ENCODE measurements at places on chromosomes 2 and 18.

- DNase-seq = no peak
These were observed 42.3 kb upstream of the CTDP1 start for GRCh38 chr18:79637181-79637920.

GRCh38 chr2:23246992-23247683 lies 137.8 kb upstream of the KLHL29 start:
- DNase-seq = no peak

DNA sequence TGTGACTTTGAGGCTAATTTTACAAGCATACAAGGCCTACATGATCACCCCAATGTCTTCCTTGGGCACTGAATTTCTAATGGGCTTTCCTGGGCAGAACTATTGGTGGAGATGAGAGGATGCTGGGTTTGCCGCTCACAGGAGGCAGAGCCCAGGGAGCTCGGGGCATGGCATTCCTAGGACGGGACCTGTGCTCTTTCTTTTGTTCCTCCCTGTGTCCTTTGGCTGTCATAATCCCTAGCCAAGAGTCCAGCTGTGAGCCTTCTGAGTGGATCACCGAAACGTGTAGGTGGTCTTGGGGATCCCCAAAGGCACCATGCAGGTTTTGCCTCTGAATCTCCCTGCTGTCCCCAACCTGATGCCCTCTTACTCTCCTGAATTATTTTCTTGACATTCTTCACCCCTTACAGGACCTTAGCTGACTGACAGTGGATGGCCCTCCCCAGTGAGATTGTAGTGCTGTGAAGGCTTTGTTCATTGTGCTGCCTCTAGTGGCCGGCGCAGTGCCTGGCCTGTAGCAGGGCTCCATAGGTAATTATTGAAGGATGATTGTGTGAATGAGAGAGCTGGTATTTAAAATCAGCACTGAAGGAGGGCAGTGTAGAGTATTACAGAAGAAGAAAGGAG lies 221.9 kb downstream of the ZNF407 start:
- DNase-seq = no peak

DNA sequence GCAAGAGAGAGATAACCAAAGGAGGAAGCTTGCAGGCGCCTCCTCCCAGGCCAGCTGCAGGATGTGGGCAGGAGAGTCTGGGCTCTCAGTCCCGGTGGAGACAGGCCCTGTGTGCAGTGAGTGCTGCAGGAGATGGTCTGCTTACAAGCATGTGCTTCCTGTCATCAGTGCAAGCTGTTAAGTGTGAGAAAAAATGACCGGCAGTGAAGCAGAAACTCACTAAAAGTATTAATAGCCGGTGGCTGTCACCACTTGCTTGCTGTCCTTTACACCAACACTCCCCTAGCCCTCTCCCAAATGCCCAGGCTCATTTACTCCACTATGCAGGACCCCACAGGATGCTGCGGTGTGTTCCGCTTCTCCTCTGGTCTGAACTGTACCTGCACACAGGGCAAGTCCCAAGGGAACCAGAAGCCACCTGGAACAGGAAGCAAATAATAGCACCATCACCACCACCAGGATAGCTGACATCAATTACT lies 435.6 kb upstream of the HS6ST1 start:
- no peak for DNase-seq

- DNase-seq = peak; percentile 14
These were observed 27.2 kb downstream of the CDKL4 start for GRCh38 chr2:39216346-39217191.

GRCh38 chr2:14418115-14418514 lies 214.4 kb upstream of the LRATD1 start:
- DNase-seq = no peak

DNA sequence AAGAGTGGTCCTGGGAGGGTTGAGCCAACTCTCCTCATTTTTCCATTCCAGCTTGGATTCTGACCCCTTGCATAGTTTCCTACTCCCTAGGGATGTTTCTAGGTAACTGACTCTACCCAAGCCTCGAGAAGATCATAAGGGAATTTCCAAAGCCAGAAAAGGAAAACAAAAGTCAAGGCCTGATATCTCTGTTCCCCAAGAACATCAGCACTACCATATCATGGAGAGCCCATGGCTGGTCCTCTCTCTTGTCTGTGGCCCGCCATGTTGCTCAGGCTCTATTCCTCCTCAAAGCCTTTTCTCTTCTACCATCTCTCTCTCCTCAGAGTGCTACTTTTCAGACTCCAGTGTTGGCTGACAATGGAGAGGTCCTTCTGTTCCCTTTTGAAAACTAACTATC lies 99.6 kb upstream of the KLF7 start:
- no peak for DNase-seq

DNA sequence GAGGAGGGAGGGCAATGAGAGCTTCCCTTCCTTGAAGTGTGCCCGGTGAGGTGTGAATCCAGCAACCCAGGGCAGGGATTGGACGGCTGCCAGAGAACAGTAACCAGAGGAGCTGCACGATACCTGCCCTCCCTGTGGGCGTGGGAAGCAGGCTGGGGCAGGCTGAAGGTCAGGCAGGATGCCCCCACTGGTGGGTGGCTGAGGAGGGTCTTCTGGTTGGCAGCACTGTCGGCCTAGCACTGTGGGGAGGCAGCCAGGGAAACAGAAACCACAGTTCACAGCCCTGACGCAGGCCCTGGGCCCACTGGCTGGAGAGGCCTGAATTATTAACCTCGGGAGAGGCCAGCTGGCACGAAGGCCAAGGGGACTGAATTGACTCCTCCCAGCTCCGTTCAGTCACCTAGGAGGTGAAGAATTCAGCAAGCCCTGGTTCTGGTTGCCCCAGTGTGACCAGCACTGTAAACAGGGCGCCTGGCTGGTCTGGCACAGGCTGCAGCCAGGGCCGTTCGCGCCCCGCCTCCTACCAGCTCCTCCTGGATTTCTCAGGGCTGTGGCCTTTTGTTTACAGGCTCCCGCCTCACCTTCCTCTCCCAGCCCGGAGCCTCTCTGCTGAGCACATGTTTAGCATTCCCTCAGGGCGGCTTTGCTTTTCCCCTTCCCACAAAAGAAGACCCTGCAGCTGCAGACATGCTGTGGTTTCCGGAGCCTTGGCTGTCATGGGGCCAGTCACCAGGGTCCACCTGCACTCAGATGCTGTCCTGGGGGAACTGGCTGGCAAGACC lies 97.8 kb downstream of the B3GNT2 start:
- DNase-seq = no peak

DNA sequence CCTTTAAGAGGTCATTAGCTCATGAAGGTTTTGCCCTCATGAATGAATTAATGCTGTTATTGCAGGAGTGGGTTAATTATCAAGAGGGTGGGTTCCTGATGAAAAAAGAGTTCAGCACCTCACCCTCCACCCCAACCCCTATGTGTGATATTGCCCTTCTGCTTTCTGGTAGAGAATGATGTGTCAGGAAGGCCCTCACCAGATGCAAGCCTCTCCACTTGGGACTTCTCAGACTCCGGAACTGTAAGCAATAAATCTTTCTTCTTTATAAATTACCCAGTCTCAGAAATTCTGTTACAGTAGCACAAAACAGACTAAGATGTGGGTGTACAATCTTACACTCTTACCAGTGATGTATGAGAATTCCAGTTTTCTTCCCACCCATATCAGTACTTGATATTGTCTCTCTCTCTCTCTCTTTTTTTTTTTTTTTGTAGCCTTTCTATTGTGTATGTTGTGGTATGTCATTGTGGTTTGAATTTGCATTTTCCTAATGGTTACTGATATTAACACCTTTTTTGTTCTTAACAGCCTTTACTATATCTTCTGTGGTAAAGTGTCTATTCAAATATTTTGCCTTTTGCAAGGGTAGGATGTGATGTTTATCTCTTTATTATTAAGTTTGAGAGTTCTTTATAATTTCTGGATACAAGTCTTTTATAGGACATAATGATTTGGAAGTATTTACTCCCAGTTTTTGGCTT lies 10.4 kb upstream of the MAP2 start:
- DNase-seq = no peak

DNA sequence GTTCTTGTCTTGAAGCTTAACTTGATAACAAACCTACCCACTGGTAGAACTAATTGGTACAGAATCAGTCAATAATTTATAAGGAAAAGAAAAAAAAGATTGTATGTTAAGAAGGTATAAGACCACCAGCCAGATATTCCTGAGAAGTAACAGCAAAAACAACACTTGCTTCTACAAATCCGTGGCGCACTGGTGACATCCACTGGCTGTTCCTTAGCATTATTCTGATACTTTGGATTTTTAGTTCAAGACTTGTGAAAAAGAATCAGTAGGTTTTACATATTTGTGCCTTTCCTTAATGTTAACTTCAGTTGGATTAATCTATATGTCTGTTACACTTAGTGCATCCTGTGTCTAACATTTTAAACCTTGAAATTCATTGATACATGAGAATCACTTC lies 141.8 kb downstream of the GRB14 start:
- no peak for DNase-seq

- DNase-seq = no peak
These were observed 64.1 kb downstream of the TRAPPC12 start for GRCh38 chr2:3443506-3444084.

- no peak for DNase-seq
These were observed 486.4 kb downstream of the FBXO15 start for GRCh38 chr18:73660931-73661856.
